ENCODE measurements at places on chromosomes 2 and 18.

- no peak for DNase-seq
Measured at GRCh38 chr2:985317-985898, 34.8 kb downstream of the SNTG2 start.

DNA sequence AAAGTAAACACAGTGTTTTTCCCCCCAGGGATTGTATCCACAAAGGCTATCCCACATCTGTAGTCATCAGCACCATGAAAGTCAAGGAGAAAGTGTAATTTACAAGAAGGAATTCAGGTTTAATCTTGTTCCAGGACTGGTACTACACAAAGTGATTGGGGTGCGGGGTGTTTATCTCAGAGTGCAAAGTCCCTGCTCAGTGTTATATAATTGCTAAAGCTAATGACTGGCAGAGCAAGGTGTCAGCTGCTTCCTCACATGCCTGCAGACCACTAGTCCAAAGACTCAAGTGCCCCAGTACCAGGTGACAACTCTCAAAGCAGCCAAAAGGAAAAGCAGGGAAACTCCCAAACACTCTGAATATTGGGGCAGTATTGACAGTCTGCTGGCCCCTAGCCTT lies 40.4 kb upstream of the PDCL3 start:
- no peak for DNase-seq

DNA sequence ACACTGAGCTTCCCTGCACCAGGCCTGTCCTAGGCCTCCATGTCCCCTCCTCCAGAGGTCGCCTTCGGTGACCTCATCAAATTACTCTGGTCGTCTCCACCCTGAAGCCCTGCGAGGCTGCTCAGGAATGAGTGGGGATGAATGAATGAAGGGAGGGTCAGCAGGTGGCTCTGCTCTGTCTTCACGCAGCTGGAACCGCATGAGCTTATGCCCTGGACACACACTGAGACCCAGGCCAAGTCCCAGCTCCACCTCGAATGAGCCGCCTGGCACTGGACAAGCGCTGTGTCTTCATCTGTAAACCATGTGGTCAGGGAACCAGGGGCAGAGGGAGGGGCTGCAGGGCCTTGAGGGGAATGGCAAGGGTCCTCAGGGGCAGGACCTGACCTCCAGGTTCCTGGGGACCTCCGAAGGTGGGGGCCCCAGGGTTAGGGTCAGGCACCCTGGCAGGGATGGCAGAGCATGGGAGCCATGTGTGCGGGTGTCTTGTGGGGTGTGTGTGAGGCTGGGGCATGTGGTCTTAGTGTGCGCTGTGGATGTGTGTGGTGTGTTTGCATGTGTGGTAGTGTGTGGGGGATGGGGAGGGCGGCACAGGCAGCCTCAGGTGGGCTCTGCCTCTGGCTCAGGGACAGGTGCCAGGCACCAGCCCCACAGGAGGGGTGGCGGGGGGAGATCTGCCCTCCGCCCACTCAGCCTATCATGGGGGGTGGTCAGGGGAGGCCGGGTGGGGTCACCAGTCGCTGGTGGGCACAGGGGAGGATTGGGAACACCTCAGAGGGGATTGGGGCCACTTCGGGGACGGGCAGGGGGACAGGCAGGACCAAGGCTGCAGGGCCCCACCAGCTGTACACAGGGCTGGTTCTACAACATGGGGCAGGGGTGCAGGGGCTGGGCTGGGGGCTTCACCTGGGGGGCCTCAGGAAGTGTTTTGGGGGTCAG lies 13.9 kb downstream of the ODC1 start:
- no peak for DNase-seq

DNA sequence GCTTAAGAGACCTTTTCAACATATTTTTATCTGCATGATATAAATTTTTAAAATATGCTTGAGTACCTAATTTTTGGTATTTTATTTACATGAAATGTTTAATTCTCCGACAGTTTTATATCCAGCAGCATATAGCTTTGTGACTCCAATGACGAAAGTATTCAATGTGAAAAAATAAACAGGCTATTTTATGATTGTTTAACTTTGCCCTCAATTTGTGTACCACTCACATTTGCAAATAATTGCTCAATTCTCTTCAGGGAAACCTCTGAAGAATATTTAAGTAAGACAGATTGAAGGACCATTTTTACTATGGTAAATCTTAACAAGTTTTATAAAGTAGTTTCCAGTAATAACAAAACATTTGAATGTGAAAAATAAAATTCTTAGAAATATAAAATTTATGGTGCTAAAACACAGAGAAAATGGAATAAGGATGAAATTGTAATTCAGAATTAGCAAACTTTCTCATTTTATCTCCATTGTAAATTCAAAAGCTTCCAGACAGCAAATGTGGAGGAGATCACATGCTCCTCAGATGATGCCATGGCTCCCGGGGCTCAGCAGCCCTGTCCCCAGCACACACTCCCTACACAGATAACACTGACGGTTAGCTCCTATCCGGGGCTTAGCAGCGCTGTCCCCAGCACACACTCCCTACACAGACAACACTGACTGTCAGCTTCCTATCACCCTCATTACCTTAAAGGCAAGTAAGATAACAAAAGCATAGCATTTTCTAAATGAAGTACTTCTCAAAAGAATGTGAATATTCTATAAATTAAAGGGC lies 39.7 kb downstream of the SH3YL1 start:
- peak; percentile 37 for DNase-seq

- no peak for DNase-seq
Measured at GRCh38 chr2:107062173-107062572, 176.2 kb upstream of the ST6GAL2 start.

DNA sequence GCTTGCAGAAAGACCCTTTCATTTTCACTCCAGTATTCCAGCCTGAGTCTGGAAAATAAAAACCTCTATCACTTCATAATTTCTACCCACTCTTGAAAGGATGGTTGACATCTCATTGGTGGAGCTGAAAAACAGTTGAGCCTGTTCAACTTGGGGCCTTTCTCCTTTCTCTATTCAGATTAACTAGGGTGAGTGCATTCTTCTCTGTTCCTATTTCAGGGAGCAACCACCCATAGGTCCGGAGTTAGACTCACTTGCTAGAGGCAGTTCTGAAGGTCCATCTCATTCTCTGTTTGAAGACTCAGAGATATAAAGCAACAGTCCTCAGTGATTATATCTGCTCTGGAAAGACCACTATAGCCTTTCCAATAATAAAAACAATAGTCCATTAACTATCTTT lies 167.9 kb upstream of the SPOPL start:
- DNase-seq: no peak

- no peak for DNase-seq
Measured at GRCh38 chr2:147511491-147511948, 333.3 kb upstream of the ACVR2A start.

GRCh38 chr2:187037310-187037709 lies 188.3 kb upstream of the ZSWIM2 start:
- no peak for DNase-seq

DNA sequence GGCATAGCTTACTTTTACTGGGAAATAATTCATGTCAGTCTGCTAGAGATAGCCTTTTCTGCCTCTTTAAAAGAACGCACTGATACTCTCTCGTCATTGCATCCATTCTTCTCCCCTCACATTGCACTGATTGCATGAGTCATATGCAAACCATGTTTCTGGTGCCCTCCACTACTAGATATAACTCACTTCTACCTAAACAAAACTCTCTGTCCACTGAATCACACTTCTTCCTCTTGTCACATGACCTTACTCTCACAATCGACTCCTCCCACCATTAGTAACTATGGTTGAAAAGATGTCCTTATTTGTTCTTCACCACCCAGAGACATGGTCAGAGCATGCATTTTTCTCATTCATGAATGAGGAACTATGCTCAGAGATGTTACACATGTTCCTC lies 158.0 kb downstream of the CSRNP3 start:
- DNase-seq: no peak

DNA sequence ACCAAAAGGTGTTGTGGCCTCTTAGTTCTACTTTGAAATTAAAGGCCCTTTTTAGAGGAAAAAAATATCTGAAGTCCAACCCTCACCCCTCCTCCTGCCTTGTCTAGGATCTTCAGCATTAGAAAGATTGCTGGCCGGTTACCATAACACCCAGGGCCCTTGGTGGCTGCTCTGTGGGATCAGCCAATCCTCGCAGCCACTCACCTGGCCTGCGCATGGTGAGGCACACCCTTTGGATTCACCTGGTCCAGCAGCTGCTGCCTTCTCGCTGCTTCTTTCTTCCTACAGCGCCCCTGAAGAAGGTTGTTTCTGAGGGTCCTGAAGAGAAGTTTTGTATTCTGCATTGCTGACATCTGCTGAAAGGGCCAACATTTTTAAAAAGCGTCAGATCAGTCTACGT lies 25.2 kb downstream of the DYTN start:
- DNase-seq: no peak

- peak; percentile 60 for DNase-seq
Measured at GRCh38 chr18:44130376-44130942, 550.2 kb upstream of the SETBP1 start.

DNA sequence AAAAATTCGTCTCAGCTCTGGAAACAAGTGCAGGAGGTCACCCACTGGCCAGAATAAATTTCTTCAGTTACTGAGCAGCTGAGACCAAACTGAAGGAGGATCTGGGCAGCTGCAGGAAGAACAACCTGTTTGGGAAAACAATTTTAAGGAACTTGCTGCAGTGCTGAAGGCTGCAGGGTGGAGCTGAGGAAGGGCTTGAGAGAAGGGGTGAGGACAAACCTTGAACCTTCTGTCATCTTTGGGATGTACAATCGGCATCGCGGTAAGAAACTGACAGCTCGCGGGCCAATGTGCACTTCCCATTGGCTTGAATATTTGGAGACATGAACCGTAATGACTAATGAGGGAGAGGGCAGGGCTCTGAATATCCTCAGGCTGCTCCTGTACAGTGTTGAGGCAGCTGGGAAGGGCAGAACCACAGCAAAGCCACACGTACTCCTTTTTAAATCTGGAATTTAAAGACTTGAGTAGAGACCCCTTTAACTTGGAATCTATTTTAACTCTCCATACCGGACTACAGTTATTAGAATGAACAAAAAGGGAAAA lies 90.3 kb downstream of the TACR1 start:
- DNase-seq: no peak

DNA sequence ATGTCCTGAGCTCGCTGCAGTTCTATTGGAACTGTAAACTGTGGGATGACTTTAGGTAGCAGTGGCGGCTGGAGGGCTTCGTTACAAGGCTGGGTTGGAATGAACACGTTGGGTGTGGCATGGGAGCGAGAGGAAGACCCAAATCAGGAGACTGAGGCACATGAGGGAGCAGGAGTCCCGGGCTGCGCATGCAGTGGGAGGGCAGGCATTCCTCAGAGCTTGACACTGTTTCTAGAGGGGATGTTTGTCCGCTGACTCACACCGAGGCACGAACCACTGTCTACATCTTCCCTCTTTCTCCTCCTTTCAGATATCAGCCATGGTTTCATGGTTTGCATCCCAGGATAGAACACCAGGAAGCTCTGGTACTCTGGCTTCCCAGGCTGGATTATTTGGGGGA lies 40.6 kb upstream of the LAMA1 start:
- DNase-seq: no peak

- no peak for DNase-seq
Measured at GRCh38 chr2:88807237-88807962, 115.9 kb downstream of the RPIA start.

GRCh38 chr2:42385225-42385624 lies 24.2 kb upstream of the COX7A2L start:
- no peak for DNase-seq

GRCh38 chr2:233346930-233347329 lies 7.4 kb upstream of the DGKD start:
- DNase-seq: no peak

DNA sequence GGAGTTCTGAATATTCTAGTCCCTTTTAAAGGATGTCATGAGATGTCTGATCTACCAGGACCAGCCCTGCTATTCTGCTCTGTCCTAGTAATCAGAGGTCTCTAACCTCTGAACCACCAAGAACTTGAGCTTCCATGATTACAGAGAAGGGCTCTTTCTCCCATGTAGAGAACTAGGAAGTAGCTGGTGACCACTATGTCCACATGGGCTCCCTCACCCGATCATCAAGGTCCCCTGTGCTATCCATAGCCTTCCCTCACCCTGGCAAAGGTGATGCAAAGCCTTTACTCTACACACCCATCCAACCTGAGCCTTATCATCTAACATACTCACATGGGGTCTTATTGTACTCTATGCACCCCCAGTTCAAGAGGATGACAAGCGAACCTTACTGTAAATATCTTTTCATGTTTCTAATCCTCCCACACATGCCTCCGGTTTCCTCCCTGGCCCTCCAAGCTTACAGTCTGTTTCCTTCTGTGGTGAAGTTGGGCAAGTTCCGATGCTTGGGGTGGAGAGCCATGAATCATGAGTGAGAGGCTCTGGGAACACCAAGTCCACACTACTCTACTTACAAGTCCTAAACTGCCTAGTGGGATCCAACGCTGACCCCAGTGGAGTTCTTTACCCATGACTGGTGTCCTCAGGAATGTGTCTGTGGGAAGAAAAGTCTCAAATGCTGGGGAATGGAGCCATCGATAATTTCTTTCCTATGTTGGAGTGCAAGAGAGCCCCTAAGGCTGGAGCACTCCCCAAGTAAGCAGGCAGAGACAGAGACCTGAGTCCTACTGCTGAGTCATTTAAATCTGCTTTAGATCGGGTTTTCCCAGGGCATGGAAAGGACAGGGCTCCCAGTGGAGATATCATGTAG lies 73.3 kb upstream of the KLF7 start:
- no peak for DNase-seq

GRCh38 chr18:26487437-26487836 lies 60.9 kb downstream of the KCTD1 start:
- DNase-seq: no peak

- no peak for DNase-seq
Measured at GRCh38 chr2:72350852-72351251, 203.2 kb upstream of the CYP26B1 start.

GRCh38 chr18:52046842-52047241 lies 293.2 kb upstream of the DCC start:
- DNase-seq: no peak

GRCh38 chr18:43571078-43571689 lies 293.9 kb upstream of the SYT4 start:
- DNase-seq: peak; percentile 40

DNA sequence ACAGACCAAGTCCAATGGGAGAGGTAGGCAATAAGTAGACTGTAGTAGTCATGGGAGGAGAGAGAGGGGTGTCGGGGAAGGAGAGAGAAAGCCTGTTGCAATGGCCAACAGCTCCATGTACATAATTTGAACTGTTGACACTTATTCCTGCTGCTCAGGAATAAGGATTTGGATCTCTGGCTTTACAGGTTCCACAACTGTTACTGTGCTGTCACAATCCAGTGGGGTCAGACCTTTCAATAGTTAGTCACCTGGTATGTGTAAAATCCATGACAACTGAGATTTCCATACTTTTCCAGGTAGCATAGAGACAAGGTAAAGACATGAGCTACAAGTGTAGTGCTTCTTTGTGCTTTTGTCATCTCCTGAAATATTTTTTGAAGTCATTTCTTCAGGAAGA lies 47.5 kb upstream of the RIOK3 start:
- no peak for DNase-seq

- DNase-seq: no peak
Measured at GRCh38 chr18:73264562-73264921, 396.8 kb upstream of the NETO1 start.

GRCh38 chr2:172434821-172435605 lies 7.6 kb downstream of the ITGA6 start:
- no peak for DNase-seq
